Ecto neural progenitor cell (in vitro differentiated cells): ENCODE measurements at places on chromosomes 2 and 18.

- DNase-seq, result no peak
Measured at GRCh38 chr18:65610939-65611338, 139.9 kb upstream of the CDH7 start.

DNA sequence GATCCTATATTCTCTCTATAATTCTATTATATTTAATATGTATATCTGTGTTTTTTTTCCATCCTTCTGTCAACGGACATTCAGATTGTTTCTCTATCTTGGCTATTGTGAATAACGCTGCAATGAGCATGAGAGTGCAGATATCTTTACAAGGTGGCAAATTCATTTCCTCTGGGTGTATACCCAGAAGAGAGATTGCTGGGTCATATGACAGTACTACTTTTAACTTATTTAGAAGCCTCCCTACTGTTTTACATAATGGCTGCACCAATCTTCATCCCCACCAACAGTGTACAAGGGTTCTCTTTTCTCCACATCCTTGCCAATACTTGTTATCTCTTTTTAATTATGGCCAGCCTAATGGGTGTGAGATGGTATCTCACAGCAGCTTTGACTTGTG, 66.5 kb downstream of the TSPYL6 start:
- no peak for DNase-seq

DNA sequence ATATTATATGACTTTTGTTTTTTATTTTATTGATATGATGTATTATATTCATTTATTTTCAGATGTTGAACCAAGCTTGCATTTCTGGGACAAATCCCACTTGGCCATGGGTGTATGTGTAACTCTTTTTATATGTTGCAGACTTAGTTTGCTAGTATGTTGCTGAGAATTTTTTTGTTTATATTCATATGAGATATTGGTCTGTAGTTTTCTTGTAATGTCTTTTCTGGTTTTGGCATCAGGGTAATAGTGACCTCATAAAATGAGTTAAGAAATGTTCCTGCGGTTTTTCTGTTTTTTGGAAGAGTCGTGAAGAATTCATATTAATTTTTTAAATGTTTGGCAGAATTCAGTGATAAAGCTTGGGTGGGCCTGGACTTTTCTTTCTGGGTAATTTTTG, 88.7 kb downstream of the ASB1 start:
- no peak for DNase-seq

GRCh38 chr18:79637181-79637920, 42.3 kb upstream of the CTDP1 start:
- DNase-seq, result peak; percentile 46

GRCh38 chr2:85915606-85916303, 27.0 kb upstream of the ST3GAL5 start:
- DNase-seq, result no peak

- DNase-seq, result no peak
Measured at GRCh38 chr2:177249038-177249437, 15.5 kb downstream of the NFE2L2 start.

DNA sequence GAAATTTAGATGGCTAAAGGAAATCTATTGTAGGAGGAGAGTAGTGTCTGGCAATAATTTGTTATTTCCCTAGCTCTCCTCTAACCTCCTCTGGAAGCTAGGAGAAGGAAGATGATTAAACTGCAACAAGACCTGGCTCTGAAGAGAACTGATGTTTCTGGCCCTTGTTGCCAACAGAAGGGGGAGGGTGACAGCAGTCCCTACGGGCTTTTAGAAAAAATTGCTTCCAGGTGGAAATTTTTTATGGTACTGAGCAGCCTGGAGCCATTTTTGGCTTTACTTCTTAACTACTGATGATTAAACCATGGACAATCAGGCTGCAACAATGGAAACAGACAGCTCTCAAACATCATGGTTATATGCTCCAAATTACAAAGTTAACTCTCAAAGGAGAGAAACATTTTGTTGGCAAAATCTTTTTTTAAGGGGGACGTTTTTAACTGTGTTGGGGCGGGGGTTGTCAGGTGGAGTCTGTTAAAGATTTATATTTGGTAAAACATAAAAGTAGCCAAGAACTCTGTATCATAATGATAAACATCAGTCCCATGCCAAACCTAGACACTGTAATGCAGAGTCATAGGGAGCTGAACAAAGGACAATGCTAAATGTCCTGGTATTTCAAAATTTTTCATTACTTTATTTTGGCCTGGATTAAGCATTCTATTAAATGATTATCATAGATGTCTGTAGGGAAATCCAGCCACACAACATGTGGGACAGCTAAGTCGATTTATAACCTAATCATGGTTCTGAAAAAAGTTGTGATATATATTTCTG, 70.0 kb downstream of the EXOC6B start:
- no peak for DNase-seq

DNA sequence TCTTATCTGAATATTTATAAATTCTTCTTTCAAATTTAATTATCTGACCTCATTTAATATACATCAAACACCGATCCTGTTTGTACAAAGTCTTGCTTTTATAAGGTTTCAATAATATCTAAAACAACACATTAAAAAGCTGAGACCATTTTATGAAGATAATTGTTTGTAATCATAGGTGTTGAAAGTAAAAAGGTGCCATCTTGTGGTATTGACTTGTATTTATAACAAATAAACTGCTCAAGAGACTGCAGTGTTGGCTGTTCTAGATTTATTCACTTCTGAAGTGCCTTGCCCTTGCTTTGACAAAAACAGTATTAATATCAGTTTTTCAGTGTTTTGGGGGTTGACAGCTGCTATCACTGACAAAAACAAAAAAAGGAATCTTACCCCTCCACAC, 286.8 kb upstream of the HNMT start:
- DNase-seq, result no peak

- no peak for DNase-seq
Measured at GRCh38 chr2:100207411-100207885, 65.1 kb upstream of the AFF3 start.
